ENCODE measurements at places on chromosomes 13 and 19.

DNA sequence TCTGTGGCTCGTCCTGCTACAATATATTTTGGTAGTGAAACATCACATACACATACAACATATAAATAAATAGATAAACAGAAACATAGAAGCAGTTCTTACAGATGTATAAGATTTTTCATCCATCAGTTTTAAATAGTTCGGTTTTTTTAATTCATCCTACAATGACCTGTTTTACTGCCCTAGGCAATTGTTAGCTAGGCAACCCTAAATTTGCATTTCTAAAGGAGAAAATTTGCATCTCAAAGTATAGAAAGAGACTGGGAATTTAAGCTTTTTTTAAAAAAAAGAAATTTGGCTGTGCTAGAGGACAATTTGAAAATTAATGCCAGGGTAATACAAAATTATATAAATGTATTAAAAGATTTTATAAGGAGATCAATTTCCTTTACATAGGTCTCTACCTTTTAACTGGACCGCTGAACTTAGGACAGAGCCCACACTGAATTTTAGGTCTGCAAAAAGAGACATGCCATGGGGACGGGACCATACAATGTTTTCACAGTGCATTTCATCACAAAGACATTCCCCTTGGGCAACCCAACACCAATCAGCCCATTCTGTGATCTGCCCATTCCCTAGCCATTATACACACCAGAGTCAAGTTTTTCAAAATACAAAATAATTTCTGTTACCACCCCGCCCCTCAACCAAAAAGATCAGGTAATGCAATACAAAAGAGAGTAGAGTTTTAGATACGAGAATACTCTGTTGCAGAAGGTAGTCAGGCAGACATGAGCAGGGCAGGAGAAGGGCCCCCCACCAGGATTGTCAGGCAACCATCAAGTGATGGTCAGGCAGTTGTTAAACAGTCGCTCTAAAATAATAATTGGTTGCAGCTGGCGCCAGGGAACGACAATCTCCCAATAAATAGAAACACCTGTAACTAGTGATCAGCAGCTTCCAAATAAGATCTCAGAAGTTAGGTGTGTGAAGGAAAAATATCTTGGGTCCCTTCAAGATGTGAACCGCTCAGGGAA lies 299.7 kb upstream of the SGCG start:
- DNase-seq, result no peak

DNA sequence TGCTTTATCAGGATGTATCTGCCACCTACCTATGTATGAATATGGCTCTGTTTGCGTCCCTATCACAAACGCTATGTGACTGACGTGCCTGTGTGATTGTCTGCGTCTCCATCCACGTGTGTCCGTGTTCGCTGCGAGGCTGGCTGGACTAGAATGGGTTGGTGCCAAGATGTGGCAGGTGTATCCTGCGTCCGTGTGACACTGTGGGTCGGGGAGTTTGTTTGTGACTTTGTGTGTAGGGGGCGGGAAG lies 6.7 kb upstream of the HOOK2 start:
- no peak for DNase-seq

- DNase-seq, result peak; percentile 42
Observed at GRCh38 chr19:37304190-37304883, 66.6 kb upstream of the ZNF527 start.

DNA sequence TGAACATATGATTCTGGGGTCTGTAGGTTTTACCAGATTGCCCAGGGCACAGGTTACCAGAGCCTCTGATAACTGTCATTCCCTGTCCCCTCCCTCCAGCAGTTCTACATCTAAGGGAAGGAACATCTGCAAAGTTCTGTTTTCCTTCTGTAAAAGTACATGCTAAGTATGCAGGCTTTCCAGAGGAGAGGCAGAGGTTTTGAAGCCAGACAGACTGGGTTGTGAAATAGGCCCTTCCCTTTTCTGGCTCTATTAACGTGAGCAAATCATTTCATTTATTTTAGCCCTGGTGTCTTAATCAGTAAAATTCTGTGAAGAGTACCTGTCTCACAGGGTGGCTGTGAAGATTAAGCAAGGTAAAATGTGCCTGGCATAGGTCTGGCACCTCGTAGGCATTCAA lies 66.1 kb upstream of the C1QTNF9 start:
- no peak for DNase-seq

DNA sequence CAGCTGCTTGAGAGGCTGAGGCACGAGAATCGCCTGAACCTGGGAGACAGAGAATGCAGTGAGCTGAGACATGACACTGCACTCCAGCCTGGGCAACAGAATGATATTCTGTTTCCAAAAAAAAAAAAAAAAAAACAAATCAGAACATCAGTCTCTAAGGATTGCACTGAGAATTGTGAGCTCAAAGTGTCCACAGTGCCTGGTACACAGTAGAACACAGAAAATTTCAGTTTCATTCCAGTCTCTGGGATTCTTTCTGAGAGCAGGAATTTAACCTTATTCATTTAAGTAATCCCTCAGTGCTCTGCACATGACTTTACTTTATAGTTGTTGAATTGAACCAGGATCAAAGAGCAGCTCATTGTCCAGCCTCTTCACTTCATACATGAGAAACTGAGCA lies 25.9 kb upstream of the GATAD2A start:
- no peak for DNase-seq

DNA sequence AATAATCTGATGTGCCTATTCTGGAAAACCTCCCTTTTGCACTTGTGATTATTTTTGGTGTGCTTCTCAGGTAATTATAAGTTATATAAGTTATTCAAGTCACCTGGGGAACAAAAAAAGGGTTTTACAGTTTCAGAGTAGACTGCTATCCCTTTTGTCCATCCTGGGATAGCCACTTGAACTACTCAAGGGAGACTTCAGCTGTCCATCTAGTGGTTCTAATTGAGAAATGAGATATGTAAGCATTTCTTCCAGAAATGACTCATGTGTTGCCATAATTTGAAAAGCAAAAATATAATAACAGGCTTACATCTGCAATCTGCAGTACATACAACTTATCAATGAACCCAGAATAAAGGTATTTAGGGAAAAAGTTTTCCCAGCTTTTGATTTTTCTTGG lies 20.4 kb downstream of the UBL3 start:
- DNase-seq, result peak; percentile 52

- DNase-seq, result peak; percentile 29
Observed at GRCh38 chr13:51894239-51894638, 32.5 kb downstream of the CCDC70 start.

- DNase-seq, result no peak
Observed at GRCh38 chr13:28560612-28561011, 65.7 kb upstream of the FLT1 start.

DNA sequence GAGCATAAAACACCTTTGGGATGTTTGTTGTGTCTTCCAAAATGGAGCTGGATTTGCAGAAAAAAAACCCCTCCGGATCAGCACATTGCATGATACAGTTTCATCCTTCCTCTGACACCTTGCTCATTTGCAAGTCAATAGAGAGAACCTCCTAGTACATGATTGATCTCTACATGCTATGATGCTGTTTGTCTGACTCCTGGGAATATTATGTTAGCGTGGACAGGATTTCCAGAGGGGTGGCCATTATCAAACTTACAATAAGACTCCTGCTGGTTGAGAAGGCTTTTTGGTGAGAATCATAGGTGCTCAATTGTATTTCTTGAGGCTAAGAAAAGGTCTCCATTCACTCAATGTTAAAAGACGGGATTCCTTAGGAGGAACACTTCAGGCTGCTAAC lies 75.9 kb upstream of the SCEL start:
- DNase-seq, result no peak

DNA sequence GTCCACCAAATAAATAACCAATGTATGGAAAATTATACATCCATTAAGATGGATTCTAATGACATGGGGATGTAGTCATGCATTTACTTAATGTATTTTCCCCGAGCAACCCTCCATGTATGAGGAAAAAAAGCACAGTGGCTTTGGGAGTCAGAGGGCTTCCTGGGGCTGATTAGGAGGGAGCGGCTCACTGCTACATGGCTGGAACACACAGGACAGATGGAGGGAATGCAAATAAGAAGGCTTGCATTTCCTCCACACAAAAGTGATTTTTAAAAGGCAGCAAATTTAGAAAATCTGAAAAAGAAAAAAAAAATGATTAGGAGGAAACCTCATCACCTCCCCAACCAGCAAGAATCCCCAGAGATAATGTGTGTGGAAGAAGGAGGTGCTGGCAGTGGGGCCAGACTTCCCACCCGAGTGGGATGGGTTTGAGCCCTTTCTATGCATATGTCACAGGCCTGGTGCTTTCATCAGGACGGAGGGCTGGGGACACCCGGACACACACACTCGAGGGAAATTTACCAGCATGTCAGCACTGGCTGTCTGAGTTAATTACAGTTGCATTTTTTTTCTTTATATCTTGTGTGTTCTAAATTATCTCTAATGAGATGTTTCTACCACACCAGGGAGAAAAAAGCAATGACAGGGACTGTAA lies 118.9 kb downstream of the USP12 start:
- DNase-seq, result no peak

DNA sequence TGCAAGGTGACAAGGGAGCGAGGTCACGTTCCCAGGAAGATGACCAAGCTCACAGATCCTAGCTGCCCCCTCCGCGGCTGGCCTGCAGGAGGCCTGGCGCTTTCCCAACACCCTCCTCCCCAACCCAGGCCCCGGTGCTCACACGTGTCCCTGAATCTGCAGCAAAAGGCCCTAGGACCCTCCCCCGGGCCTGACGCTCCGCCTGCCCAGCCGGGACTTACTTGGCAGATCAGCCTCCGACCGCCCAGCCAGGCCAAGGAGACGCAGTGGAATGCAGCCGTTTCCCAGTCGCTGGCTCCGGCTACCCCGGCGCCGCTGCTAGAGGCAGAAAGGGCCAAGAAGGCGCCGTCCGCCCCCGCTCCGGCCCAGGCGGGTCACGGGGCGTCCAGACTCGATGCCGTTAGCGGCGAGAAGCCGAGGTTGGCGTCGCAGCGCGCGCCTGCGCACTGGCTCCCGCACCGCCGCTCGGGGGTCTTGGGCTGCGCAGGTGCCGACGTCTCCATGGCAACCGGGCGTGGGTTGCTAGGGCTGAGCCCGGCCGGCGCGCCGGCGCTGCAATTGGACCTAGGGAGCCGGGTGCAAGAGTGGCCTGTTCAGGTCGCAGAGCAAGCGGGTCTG lies at the start of gene PNMA8A:
Gene PNMA8A (minus strand): TSS at position 448 of the 618 bp plus-strand sequence. CDS start 528 bp downstream, outside the sequence.
- DNase-seq, result peak; percentile 82

GRCh38 chr19:22628401-22628800 lies 5.7 kb upstream of the ZNF492 start:
- DNase-seq, result no peak

GRCh38 chr19:16327911-16328823 lies 3.5 kb downstream of the KLF2 start:
- peak; percentile 71 for DNase-seq
